ENCODE measurements at places on chromosomes 6 and 20.

GRCh38 chr6:137573739-137574138 lies 79.5 kb upstream of the OLIG3 start:
- DNase-seq: no peak

DNA sequence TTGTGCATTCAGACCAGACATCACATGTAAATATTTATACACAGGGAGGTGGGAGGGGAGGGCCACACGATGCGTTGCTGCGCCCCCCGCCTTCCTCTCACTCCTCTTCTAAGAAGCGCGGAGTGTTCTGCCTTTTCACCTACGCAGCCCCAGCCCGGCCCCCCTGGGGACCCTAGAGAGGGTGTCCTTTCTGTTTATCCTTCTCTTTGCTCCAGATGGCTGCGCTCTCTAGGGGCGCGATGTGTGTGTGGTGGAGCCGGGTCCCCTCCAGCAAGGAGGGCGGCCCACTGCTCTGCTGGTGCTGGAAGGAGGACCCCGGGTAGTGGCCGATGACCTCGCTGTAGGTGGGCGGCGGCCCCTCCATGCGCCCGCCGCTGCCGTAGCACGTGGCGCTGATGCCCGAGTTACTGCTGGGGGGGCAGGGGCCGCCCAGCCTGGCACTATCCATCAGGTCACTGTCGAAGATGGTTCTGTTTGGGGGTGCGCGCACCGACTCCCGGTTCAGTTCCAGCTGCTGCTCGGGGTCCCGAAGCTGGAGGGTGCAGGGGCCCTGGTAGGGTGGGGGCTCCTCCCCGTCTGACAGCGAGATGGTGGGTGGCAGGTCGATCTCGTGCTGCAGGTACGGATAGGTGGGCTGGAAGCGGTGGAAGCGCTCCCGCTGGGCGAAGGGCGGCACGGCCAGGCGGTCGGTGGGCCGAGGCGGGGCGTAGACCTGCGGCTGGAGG lies 31.8 kb upstream of the ZBP1 start:
- no peak for DNase-seq

GRCh38 chr6:32973144-32974015 lies 5.0 kb downstream of the BRD2 start:
- DNase-seq: peak; percentile 78

DNA sequence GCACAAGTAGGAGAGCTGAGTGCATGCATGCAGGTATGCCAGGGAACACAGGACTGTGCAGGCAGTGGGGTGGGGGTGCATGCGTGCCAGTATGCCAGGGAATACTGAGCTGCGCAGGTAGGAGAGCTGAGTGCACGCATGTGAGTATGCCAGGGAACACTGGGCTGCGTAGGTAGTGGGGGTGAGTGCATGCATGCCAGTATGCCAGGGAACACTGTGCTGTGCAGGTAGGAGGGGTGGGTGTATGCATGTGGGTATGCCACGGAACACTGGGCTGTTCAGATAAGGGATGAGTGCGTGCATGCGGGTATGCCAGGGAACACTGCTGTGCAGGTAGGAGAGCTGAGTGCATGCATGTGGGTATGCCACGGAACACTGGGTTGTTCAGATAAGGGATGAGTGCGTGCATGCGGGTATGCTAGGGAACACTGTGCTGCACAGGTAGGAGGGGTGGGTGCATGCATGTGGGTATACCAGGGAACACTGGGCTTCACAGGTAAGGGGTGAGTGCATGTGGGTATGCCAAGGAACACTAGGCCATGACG lies 77.4 kb downstream of the LRFN2 start:
- DNase-seq: no peak

DNA sequence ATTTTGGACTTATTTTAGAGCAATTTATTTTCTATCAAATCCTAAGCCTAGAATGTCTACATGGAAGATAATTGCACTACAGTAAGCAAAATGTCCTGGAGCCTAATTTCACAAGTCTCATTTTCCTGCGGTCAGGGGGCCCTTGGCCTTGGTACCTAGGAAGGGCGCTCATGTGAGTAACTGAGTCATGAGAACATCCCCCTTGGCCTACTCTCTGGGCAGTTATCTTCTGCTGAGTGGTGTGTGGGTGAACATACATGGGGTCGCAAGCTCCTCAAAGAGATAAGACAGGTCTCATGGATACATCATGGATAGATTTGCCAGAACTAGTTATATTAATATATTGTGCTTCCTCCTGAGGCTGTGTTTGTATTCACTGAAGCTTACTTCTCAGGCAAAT lies 211.2 kb upstream of the MARCKS start:
- DNase-seq: no peak

DNA sequence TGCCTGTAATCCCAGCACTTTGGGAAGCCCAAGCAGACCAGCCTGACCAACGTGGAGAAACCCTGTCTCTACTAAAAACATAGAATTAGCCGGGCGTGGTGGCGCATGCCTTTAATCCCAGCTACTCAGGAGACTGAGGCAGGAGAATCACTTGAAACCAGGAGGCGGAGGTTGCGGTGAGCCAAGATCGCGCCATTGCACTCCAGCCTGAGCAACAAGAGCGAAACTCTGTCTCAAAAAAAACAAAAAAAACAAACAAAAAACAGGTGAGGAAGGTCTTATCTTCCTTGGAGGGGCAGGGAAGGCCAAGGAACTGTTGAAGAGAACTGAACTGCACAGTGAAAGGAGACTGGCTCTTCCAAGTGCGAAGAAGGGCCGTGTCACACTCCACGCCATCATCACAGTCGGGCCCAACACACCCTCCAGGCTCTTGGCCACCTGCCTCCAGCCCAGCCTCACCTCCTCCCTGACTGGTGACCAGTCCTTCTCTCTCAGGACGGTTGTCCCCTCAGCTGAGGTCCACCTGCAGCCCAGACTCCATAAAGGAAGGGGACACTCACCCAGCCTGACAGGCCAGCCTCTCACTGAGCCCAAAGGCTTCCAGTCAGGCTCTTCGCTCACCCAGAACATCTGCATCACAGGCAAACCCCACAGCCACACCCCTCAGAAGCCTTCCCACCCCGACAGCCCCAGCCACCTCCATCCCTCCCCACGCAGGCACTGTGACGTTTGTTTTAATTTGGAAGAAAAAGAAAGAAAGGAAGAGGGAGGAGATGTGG lies 4.1 kb downstream of the ZC3H12D start:
- DNase-seq: peak; percentile 73

GRCh38 chr20:56974499-56975250 lies 291.8 kb downstream of the BMP7 start:
- no peak for DNase-seq

DNA sequence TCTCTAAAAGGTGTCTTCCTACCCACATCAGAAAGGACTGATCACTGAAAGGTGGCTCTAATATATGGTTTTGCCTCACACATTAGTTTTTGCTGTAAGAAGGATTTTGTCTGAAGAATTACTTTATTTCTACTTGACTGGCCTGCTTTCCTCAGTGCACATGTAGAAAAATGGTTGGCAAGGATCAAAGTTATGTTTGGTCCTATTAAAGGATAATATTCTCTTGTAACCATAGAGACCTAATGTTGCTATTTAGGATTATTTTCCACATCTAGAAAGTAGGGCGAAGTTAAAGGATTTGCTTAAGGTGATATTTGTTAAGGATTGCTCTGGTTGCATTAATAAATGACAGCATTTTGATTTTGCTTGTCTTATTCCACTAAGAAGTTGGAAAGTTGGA lies 40.7 kb downstream of the PHACTR2 start:
- DNase-seq: no peak

DNA sequence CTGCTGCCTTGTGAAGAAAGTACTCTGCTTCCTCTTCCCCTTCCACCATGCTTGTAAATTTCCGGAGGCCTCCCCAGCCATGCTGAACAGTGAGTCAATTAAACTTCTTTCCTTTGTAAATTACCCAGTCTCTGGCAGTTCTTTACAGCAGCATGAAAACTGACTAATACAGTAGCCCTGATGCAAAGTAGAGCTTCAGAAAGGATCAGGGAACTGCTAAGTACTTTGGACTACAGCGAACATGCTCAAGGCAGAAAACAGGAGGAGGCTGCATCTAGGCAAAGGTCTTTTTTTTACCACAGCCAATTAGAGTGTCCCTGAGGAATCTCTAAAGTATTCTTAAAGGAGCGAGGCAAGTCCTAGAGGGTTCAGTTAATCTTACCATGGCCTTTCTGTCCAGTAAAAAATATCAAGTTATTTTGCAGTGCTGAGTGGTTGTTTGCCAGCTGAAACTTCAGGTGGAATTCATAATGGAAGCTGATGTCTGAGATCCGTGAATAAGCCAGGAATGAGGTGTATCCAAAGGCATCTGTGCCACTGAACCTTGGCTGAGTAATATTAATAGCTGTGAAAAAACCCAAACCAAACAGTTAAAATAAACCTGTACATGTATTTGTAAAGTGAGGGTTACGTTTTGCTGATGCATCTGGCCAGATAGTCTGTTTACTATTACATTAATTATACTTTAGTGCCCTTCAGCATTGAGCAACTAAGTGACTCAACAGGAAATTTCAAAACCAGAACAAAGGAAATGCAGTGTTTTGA lies 170.4 kb downstream of the PHF3 start:
- DNase-seq: peak; percentile 45

GRCh38 chr6:166352923-166353322 lies 10.6 kb upstream of the SFT2D1 start:
- DNase-seq: no peak

GRCh38 chr6:82013561-82014530 lies 233.7 kb downstream of the IBTK start:
- no peak for DNase-seq
